Effector CD8-positive, alpha-beta T cell (primary cell): ENCODE measurements at places on chromosomes 13 and 19.

DNA sequence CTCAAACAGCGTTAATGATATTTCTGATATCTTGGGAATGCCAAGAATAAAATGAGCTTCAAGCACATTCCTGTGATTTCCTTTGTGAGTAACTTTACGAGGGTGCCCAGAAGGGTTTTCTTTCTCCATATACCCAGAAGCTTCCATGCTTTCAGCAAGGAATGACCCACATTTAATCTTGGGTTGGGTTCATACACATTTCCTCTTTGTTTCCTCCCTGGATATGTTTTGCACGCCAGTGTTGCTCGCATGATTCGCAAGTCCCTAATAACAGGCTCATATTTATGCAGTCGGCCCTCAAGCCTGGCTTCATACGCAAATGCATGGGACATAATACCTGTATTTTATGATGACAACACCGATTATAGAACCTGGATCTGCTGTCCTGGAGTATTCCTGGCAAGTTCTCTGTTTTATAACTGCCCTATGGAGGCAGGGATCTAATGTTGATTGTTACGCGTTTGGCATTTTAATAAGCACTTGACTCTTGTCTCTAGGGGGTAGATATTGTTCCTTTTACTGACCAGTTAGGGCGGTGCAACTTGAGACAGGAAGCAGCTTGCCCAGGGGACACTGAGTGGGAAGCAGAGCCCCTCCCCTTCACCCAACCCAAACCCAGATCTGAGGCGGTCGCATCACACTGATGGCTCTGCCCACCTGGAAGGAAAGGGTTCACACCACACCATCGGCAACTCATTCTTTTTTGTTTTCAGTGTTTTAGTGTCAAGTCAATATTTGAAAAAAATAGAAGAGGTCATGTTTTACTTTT is 220.4 kb upstream of the SOX1 start:
- DNase-seq = no peak

DNA sequence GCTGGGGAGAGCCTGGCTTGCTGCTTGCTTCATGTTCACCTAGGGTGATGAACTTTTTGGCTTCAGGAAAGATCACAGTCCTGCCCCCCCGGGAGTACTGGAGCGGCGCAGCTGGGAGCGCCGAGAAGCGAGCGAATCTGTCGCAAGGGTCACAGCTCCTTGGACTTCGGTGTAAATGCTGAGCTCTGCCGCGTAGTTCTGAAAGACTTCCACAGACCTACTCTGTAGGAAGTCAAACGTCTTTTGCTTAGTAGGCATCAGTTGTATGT is 2.7 kb downstream of the ING1 start:
- no peak for DNase-seq

GRCh38 chr19:50556282-50557008 is 11.8 kb downstream of the LRRC4B start:
- peak; percentile 55 for DNase-seq

GRCh38 chr13:98976941-98977340 is 923 bp downstream of the DOCK9 start:
- DNase-seq = no peak

DNA sequence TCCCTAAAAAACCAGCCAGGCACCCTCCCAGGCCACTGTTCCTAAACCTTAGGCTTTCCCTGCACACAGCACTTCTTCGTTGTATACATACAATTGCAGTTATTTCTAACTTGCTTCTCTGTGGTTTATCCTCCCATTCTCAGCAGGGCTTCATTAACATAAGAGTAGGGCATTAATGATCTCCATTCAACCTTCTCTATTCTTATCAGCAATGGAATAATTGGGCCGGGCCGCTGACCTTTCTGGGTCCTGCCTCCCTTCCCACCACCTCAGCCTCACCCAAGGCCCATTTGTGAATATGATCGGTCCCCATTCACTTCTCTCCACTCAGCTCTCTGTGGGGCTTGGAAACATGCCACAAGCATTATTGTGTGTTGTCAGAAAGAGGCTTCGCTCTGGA is 184.2 kb downstream of the SUCLA2 start:
- DNase-seq = no peak

- no peak for DNase-seq
Measured at GRCh38 chr13:40319699-40320579, 346.5 kb downstream of the FOXO1 start.

DNA sequence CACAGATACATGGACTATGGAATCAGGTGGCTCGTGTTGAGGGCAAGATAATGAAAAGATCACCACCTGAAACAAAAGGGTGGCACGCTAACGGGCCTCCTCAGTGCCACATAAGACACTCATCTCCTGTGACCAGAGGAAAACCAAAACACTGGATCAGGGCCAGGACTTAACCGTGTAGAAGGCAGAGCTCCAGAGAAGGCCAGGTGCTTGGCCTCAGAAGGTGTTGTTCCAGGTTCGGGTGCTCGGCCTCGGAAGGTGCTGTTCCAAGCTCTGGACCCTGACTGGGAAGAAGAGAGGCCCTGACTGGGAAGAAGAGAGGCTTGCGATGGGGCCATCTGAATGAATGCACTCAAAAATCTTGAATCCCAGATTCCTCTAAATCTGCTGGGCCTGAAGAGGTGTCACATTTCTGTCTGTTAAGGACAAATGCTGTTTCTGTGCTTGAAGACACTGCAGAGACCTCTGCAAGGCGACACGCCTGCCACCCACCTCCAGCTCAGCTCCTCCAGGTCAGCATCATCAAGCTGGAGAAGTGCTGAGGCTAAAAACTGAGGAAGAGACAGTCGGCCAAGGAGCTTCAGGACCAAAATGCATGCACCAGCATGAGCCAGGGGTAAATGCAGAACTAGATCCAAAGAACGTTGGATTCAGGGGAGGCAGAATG is 2.7 kb upstream of the RASA3 start:
- DNase-seq = no peak

- DNase-seq = no peak
Measured at GRCh38 chr13:40999416-40999815, 19.7 kb downstream of the ELF1 start.

- no peak for DNase-seq
Measured at GRCh38 chr19:57800696-57801095, 14.0 kb downstream of the ZNF552 start.

GRCh38 chr13:30002577-30002976 is 152.2 kb upstream of the UBL3 start:
- no peak for DNase-seq

DNA sequence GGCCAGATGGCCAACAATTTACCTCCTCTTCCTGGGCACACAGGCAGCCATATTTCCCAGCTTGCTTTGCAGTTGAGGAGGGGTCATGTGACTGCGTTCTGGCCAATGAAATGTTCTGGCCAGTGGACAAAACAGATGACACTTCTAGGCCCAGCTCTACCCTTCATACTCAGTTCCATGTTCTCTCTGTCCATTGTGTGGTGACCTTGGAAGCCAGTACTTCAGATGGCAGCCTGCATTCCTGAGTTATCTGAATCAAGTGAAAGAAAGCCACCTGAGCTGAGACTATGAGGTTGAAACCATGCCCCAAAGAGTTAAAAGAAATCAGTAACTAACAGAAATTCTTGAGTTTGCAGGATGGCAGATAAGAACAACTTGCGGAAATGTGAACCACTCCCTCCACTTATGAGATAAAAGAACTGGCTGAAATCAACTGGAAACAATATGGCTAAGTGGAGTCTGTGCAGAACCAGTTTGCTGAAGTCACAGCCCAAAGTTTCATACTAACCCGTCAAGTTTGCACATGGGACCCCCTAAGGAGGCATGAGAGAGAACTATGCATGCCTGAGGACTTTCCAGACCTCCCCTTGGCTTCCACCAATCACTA is 8.1 kb downstream of the FAM187B start:
- no peak for DNase-seq

GRCh38 chr13:43446126-43446525 is 340.6 kb downstream of the ENOX1 start:
- DNase-seq = no peak

GRCh38 chr13:30818323-30818960 is 83.1 kb downstream of the ALOX5AP start:
- DNase-seq = no peak

GRCh38 chr19:28508666-28509065 is 704.3 kb downstream of the UQCRFS1 start:
- no peak for DNase-seq

DNA sequence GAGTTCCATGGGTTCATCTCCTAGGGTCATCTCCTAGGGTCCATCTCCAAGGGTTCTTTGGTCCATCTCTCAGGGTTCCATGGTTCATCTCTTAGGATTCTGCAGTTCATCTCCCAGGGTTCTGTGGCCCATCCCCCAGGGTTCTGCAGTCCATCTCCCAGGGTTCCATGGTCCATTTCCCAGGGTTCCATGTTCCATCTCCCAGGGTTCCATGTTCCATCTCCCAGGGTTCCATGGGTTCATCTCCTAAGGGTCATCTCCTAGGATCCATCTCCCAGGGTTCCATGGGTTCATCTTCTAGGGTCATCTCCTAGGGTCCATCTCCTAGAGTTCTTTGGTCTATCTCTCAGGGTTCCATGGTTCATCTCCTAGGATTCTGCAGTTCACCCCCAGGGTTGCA is 4.9 kb downstream of the TMEM59L start:
- DNase-seq = no peak

- DNase-seq = no peak
Measured at GRCh38 chr19:42251572-42252358, 3.2 kb downstream of the ERF start.

- no peak for DNase-seq
Measured at GRCh38 chr13:95800436-95800835, 123.5 kb downstream of the DNAJC3 start.

- DNase-seq = no peak
Measured at GRCh38 chr19:51375504-51376221, 3.2 kb upstream of the NKG7 start.

GRCh38 chr13:99577934-99578917 is 77.0 kb downstream of the TM9SF2 start:
- DNase-seq = no peak

- no peak for DNase-seq
Measured at GRCh38 chr13:32330441-32330840, 15.1 kb downstream of the BRCA2 start.

DNA sequence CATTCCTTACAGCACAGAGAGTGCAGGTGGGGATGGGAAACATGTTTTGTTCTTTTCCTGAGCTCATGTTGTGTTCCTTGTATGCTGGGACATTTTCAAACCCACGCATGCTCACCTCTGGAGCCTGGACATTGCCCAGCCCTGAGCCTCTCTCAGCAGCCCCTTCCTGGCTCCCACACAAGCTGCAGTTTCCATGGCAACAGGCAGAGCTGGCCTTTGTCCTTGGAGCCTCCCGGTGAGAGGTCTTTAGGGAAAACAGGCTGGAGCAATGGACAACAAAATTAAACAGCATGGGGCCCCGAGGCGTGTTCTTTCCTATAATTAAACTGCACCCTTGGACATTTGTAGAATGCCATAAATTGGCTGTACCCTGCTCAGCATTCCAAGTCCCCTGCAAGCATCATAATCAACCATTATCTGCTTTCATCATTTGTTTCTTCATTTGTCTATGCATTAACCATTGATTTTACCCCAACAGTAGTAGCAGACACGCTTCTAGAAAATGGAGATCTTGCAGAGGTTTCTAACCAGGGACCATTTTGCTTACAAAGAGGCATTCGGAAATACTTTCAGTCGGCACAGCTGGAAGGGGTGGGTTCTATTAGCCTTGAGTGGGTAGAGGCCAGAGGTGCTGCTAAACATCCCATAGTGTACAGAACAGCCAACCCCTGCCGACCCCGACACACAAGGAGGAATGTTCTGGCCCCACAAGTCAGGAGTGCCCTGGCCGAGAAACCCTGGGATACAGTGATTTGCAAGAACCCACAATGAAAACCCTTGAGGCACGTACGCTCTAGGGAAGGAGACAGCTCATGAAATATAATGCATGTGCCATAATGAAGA is 133.4 kb upstream of the PEG3 start:
- DNase-seq = no peak

DNA sequence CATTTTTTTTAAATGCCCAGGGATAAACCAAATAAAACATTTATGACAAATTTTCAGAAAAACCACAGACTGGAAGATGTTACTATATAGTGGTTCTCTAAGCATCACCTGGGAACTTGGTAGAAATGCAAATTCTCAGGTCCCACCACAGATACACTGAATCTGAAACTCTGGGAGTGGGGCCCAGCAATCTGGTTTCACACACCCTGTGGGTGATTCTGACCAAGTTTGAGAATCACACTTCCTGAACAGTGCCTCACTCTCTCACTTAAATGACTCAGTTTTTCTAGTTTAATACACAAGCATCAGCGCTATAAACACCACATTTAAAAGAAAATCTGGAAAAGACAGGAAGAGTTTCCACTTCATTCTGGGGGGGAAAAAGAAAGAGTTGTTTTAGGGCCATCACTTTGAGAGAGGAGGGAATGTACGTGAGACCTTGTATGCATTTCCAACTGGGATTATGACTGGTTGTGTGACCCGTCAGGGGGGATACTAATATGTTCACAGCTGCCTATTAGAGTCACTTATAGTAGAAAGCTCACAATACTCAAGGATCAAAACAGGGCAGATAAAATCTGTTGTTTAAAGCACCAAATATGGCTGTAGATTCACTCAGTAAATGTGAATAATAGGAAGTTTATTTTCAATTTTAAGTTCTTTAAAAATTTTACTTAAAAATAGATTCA is 567.7 kb downstream of the GPC6 start:
- no peak for DNase-seq

- DNase-seq = no peak
Measured at GRCh38 chr13:97653443-97654140, 219.6 kb downstream of the RAP2A start.

DNA sequence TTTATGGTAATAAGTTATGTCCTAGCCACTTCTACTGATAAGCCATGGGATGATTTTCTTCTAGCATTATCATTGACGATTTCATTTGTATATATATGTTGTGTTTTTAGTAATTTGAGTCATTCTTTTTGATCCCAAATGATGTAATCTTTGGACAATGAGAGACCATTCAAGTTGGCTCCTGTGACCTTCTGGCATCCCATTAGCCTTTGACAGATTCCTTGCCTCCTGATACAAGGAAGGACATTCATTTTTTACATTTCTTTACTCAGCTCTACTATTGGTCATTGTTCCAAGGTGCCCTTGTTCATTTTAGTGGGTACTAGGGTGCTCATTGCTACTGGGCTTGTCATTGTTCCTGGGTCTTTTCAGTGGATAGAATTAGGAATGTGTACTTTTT is 35.3 kb upstream of the MYCBP2 start:
- no peak for DNase-seq

GRCh38 chr13:78193846-78194245 is 275.2 kb upstream of the EDNRB start:
- no peak for DNase-seq

GRCh38 chr19:39296906-39297305 is 699 bp downstream of the IFNL1 start:
- no peak for DNase-seq

GRCh38 chr13:56351041-56351440 is 789.7 kb upstream of the PRR20A start:
- no peak for DNase-seq

- no peak for DNase-seq
Measured at GRCh38 chr13:50521831-50522149, 321.7 kb downstream of the DLEU7 start.
